Psoas muscle (tissue), 8 donors: ENCODE measurements at places on chromosomes 4 and X.

DNA sequence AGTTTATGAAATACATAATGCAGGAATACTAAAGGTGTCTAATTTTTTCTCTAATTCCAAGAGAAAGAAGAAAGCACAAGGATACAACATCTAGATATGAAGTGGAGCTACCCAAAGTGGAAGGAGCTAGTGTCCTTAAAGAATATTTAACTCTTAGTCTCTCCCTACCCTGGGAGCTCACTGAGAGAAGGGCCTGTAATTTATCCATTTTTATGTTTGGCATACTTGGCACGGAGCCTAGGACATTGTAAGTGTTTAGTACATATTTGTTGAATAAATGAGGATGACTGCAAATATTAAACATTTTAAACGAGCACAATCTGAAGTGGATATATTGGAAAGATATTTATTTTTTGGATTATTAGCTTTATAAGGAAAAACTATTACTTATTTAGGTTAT is 674.8 kb downstream of the IQCM start:
- no peak for DNase-seq

DNA sequence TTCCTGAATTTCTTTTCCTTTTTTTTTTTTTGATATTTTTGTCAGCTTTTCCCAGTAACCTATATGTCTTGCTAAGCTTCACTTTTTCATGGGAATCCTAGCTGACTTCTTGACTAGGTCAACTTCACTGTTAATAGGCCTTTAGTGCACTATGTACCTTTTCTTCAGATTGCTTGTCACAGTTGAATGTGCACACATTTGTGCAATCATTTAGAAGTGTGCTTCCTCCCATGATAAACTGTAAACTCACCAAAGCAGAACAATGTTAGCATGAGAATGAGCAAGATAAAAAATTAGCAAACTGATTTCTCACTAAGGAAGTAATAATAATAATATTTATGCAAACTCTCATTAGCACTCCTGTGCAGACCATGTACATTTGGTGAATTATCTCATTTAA is 173.2 kb downstream of the PABPC4L start:
- no peak for DNase-seq

GRCh38 chr4:115844180-115844579 is 730.8 kb upstream of the NDST4 start:
- DNase-seq = no peak

DNA sequence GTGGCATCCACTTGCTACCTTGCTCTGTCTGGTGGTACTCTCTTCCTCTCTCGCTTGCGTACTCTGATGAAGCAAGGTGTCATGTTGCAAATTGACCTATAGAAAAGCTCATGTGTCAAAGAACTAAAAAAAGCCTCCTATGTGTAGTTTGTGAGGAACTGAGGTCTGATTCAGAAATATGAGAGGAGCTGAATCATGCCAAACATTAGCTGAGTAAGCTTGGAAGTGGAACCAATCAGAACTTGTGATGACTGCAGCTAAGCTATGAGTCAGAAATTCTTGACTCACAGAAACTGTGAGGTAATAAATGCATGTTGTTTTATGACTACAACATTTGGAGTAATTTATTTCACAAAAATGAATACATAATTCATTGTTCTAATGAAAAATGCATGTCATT is 2138.8 kb downstream of the PCDH7 start:
- no peak for DNase-seq

DNA sequence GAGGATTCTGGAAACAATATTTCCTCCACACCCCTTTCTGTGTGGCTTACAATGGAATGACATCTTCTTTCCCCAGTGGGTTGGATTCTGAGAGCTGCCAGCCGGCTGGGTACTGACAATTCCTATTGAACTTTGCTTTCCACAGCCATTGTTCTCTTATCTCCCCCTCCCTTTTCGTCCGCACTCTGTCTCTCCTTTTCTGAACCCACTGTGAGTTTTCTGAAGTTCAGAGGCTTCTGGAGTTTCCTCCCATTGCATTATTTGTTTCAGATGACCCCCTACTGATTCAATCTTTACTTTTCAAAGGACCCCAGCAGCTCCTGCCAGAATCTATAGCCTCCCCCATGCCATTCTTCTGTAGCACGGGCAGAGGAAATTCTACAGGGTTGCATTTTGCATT is 10.4 kb downstream of the SMPX start:
- no peak for DNase-seq

GRCh38 chr4:153497091-153497531 is 31.0 kb downstream of the TMEM131L start:
- DNase-seq = no peak

DNA sequence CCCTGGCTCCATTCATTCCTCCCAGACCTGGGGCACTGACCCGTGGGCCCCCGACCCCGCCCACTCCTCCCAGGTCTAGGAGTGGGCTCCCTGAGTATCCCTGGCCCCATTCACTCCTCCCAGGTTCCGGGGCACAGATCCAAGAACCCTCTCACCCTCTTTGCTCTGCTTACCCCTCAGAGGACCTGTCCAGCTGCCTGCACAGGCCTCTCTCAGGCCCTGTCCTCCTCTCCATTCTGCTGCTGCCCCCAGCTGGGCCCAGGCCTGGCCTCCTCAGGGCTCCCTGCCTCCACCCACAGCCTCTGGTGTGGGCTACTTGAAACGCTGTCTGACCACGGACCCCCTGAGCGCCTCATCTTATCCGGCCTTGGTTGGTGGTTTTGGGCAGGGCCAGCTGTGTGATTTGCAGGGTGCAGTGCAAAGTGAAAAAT is 217.7 kb upstream of the PSAPL1 start:
- DNase-seq = peak; percentile 12

GRCh38 chr4:15116509-15117079 is 114.3 kb downstream of the CPEB2 start:
- DNase-seq = no peak

GRCh38 chr4:865572-865971 is 39.6 kb upstream of the CPLX1 start:
- DNase-seq = no peak

DNA sequence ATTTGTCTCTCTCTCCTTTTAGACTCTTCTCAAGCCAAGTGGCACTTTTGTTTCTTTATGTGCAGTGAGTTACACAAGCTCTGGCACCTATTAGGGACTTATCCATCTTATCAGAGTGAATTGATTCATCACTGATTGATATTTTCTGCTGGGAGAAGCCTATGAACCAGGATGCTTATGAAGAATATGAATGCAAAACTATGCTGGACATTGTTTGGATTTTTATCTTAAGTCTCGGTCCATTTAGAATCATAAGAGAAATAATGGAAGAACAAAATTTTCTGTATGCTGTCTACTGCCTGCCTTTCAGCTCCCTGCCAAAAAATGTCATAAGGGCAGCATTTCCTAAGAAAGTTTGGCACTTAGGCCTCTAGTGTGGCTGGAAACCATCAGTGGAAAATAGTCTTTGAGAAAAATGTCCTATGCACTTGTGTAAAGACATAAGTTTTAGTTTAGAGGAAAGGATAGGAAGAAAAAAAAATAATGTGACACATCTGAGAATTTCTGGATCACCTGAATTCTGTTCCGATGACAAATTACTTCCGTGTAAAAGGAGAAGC is 365.7 kb upstream of the MAD2L1 start:
- no peak for DNase-seq

- DNase-seq = no peak
These were observed 443.9 kb downstream of the KLHL4 start for GRCh38 chrX:87961471-87961870.

DNA sequence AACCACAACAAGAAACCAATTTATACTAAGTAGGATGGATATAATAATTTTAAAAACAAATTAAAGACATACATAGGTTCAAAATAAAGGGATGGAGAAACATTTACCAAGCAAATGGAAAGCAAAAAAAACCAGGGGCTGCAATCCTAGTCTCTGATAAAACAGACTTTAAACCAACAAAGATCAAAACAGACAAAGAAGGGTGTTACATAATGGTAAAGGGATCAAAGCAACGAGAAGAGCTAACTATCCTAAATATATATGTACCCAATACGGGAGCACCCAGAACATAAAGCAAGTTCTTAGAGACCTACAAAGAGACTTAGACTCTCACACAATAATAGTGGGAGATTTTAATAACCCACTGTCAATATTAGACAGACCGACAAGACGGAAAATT is 66.6 kb downstream of the ATRX start:
- DNase-seq = no peak

GRCh38 chr4:152516156-152516555 is 19.7 kb downstream of the FBXW7 start:
- DNase-seq = no peak

- DNase-seq = no peak
These were observed 19.0 kb downstream of the GAB3 start for GRCh38 chrX:154731881-154732280.

DNA sequence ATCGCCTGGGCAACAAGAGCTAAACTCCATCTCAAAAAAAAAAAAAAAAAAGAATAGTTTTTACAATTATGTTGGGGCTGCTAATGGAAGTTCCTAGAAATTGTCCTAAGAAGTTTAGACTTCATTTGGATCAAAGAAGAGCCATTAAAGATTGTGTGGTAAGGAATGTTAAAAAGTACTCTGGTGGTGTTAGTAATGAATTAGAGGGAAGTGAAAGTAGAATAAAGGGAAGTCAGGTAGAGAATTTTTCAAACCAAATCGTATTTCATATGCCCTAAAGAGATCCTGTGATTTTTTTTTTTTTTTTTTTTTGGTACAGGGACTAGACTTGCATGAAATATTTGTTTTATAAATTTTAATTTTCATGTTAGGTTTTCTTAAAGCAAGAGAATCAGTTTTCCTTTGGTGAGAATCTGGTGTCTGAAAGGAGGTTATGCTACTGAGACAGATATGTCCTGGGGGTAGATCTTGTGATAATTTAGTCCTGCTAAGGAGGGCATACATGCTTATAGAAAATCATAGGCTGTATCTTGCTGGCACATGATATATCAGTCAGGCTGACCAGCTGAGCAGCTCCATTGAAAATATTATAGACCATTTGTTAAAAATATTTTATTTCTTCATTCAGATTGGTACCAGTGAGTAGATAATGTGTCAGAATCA is 10.7 kb downstream of the SEC24B start:
- DNase-seq = no peak

DNA sequence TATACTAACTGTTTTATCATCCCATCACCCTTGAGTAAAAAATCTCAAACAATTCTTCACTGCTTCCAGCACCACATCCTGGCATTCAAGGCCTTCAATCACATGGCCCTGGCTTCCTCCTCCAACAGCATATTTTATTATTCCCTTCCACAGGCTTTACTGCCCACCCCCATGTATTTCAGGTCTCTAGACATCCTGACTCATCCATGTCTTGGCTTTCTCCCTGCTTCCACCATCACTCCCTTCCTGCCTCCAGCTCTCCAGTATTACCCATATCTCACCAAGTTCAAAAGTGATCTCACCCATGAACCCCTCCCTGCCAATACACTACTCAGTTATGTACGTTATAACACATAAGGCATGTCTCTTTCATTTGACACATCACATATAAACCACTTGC is 34.7 kb upstream of the PLAC1 start:
- no peak for DNase-seq

GRCh38 chr4:84965553-84966381 is 723 bp downstream of the WDFY3 start:
- peak; percentile 57 for DNase-seq

DNA sequence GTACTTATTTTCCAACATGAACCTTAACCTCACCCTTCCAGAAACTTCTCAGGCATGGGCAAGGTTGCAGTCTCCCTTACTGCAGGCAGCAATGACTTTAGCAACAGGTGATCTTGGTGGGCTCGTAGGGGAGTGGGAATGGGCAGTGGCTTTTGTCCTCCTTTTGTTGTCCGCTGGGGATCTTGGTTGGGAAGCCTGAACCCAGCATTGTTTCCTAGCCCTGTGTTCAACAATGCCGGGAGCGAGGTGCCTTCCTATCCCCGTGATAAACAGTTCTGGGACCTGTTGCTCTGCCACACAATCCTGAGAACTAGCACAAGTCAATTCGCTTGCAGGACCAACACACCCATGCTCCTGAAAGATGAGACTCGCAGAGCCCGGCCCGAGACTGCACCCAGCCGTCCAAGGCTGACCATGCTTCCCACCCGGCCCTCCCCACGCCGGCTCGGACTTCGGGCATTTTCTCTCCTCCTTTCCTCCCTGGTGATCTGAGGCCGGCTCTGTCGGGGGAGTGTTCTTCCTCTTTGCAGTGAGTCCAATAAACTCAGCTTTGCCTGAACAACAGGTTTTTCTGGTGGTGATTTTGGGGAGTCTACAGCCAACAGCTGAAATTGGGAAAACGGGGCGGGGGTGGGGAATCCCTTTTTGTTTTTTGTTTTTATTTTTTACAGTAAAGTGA is 20.2 kb downstream of the IRAK1 start:
- no peak for DNase-seq

DNA sequence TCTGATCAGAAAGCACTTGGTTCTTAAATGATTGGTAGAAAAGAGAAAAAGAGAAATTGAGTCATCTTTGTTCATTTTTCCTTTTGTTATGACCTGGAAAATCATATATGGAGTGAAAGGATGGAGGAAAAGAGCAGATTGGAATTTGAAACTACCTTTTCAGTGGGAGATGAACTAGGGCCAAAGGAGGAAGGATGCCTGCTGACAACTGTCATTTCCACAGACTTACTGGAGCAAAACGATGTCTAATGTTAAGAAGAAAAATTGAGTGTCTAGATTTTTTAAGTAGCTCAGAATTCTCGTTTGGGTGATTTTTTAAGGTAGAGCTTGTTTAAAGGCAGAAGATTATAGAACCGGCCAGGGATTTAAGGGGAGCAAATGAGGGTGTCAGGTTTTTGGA is 144.6 kb upstream of the KCNIP4 start:
- DNase-seq = no peak

- DNase-seq = no peak
These were observed 586.0 kb downstream of the ACTRT1 start for GRCh38 chrX:127466211-127466610.

GRCh38 chr4:172851534-172851933 is 317.1 kb upstream of the GALNT7 start:
- no peak for DNase-seq

GRCh38 chr4:849478-850175 is 23.7 kb upstream of the CPLX1 start:
- DNase-seq = peak; percentile 10

- no peak for DNase-seq
These were observed 10.6 kb upstream of the IRAK1 start for GRCh38 chrX:154030266-154030665.

DNA sequence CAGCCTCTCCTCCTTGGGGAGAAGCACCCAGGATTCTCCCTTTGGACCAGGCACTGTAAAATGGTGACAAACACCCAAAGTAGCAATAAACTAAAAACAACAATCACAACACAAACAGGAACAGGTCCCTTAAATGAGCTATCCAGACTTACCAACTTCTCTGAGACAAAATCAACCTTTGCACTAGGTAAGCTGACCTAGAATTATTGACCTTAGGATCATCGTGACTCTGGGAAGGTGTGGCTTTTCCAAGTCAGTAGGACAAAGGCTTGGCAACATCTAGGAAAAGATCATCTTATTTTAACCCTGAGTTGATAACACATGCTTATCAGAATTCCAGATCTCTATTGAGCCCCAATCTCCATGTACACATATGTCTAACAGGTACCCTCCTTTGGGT is 166.7 kb downstream of the PRDM5 start:
- DNase-seq = no peak

DNA sequence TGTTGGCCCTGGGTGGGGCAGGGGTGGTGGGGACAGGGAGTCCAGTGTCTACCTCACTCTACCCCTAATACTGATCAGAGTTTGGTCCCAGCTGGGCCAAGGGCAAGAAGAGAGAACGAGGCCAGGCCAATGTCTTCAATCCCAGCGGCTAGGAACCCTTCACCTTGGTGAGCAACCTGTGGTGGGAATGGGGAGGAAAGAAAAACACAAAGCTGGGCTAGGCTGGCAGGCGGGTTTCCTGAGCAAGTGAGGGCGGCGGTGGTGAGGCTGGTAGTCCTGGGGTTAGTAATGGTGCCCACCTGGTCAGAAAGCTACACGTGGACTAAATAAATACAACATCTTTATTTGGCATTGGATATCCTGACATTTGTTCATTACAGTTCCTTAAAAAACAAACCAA is 5.6 kb downstream of the PQBP1 start:
- no peak for DNase-seq
